ENCODE measurements at places on chromosomes 16 and 17.

DNA sequence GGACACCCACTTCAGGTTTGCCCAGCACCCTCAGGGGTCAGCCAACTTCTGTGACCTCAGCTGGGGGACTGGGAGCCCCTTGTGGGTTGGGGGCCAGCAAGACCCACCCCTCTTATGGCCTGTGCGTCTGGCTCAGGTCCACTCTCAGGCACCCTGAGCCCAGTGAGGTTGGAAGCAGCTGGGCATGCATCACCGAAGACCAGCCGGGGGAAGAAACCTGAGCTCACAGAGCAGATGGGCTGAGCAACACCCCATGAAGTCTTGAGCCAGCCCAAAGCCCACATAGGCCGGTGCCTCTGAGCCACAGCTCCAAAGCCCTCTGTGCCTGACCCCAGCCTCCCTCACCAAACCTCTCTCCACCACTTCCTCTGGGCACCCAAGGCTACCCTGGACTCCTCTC, 166.7 kb downstream of the RBFOX3 start:
- no peak overlapping the region for H3K27ac ChIP-seq
- H3K4me3 ChIP-seq, result no peak overlapping the region
- H3K4me1 ChIP-seq, result no peaks in the 10 kb centered on the region
- no peaks in the 10 kb centered on the region for H3K36me3 ChIP-seq
- DNase-seq, result no peak

DNA sequence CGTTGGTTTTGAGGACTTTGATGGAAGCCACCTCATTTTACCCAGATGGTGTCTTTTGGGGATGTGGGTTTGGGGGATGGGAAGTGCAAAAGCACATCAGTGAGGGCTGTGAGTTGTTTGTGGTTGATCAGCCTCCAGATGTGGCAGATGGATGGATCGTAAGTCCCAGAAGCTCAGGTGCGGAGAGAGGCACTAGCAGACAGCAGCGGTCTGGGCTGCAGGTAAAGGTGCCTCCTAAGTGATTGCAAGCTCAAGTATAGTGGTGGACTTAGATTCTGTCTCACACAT, 18.0 kb downstream of the HS3ST3B1 start:
- peaks cover 54% of the 10 kb centered on the region for H3K36me3 ChIP-seq
- no peaks in the 10 kb centered on the region for H3K27me3 ChIP-seq
- H3K4me3 ChIP-seq, result peak overlapping the region; percentile 8
- peaks cover 55% of the 10 kb centered on the region for H3K4me1 ChIP-seq
- H3K27ac ChIP-seq, result no peak overlapping the region

GRCh38 chr16:27242868-27243590, 25.5 kb downstream of the NSMCE1 start:
- peak; percentile 78 for DNase-seq
- H3K4me1 ChIP-seq, result peaks cover 81% of the 10 kb centered on the region
- H3K27me3 ChIP-seq, result no peaks in the 10 kb centered on the region
- peak overlapping the region; percentile 82 for H3K27ac ChIP-seq
- peaks cover 33% of the 10 kb centered on the region for H3K36me3 ChIP-seq
- peak overlapping the region; percentile 61 for H3K4me3 ChIP-seq

DNA sequence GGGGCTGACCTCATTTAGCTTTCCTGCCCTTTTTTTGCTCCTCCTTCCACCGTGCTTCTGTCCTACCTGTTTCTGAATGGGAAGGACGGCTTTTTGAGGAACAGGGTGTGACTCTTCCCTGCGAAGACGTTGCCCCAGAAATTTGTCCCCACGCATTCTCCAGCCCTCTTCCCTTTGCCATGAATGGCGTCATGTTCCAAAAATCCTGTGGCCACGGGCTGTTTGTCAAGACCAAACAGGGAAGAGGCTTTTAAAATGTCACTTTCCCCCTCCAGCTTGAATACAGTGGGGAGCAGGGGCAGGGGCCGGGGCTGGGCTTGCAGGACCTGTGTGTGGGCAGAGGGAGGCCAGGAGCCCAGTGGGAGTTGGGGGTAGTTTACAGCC, 13.9 kb downstream of the MPRIP start:
- H3K27me3 ChIP-seq, result no peaks in the 10 kb centered on the region
- H3K4me3 ChIP-seq, result no peak overlapping the region
- H3K36me3 ChIP-seq, result peaks cover 2% of the 10 kb centered on the region

GRCh38 chr16:5541356-5541755, 443.8 kb upstream of the EEF2KMT start:
- no peak for DNase-seq
- no peaks in the 10 kb centered on the region for H3K36me3 ChIP-seq
- H3K27ac ChIP-seq, result no peak overlapping the region

GRCh38 chr17:57668332-57668731, 76.8 kb downstream of the CCDC182 start:
- DNase-seq, result no peak
- no peak overlapping the region for H3K4me3 ChIP-seq
- peaks cover 18% of the 10 kb centered on the region for H3K4me1 ChIP-seq
- peaks cover 1% of the 10 kb centered on the region for H3K36me3 ChIP-seq
- H3K27me3 ChIP-seq, result no peaks in the 10 kb centered on the region

GRCh38 chr17:81163703-81164370, 1.5 kb upstream of the PVALEF start:
- H3K4me3 ChIP-seq, result no peak overlapping the region
- H3K36me3 ChIP-seq, result no peaks in the 10 kb centered on the region
- H3K27ac ChIP-seq, result no peak overlapping the region
- no peaks in the 10 kb centered on the region for H3K4me1 ChIP-seq
- DNase-seq, result no peak
- H3K27me3 ChIP-seq, result peaks cover 9% of the 10 kb centered on the region

DNA sequence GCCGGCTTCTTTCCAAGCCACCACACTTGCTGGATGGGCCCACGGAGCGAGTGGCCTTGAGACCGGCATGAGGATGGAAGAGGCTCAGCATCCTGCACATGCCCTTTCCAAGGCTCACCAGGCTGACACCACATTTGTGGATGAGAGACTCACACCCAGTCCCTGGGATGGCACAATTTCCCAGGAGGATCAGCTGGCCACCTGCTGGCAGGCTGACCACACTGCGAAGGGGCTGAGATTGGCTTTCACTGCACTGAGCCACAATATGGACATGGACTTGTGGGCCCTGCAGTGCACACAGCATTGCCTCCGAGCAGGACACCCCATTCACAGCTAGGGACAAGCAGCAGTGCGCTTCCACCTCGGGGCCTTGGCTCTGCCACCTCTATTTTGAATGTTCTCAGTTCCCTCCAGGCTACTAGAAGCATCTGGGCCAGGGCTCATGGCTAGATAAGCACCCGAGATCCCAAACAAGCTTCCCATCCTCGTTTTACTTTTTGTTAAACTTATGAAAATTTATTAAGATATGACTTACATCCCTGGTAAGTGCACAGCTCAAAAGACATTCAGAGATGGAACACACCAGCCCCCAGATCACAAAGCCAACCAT, 25.3 kb upstream of the KSR1 start:
- no peak overlapping the region for H3K27ac ChIP-seq
- H3K27me3 ChIP-seq, result peaks cover 2% of the 10 kb centered on the region
- peak; percentile 62 for DNase-seq

DNA sequence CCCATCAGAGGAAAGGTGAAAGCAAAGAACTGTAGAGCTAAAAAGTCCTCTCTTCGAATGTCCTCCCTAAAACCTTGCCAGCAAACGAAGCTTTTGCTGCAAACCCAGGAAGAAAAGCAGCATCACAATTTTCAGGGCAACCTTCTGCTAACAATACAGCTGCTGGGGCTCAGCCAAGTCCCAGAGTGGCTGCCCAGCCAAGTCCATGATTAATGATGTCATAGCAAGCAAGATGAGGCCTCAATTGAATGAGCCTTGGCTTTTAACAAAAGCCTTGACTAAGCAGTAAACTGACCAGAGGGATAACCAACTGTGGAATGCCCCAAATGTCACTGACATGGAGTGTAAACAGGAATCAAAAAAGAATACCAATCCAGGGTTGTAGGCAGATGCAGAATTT, 342.7 kb downstream of the PMP22 start:
- H3K27ac ChIP-seq, result no peak overlapping the region
- H3K4me1 ChIP-seq, result no peaks in the 10 kb centered on the region
- H3K4me3 ChIP-seq, result no peak overlapping the region

DNA sequence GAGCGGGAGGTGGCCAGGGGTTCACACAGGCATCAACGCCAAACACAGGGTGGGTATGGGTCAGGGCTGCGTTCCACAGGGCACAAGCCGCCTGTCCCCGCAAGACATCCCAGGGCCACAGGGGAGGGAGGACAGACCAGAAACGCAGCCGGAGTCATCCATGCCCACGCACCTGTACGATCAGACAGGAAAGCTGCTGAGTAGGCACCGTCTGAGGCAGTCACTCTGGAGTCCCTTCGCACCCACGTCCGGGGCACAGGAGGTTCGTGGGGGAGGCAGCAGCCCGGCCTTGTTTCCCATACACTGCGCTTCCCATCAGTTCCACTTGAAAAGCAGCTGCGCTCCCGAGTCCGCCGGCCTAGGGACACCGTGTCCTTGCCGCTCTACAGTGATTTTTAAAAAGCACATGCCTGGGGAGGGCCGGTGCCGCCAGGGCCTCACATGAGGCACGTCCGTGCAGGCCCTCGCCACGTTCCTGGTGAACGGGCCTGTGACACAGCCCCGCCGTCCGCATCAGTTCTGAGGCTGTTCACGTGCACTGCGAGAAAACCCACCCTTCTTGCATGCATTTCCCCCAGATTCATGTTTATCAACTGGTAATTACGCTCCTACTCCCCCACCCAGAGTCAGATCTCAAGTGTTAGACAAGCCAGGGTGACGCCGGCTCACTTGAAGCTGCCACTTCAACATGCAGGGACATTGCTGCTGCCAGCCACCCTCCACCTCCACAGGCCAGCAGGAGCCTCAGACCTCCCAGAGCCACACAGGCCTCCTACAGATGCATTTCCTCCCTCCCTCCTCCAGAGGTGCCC, 34.8 kb downstream of the WDR45B start:
- no peaks in the 10 kb centered on the region for H3K4me1 ChIP-seq
- no peaks in the 10 kb centered on the region for H3K27me3 ChIP-seq
- H3K4me3 ChIP-seq, result no peak overlapping the region
- H3K36me3 ChIP-seq, result peaks cover 47% of the 10 kb centered on the region

- no peaks in the 10 kb centered on the region for H3K27me3 ChIP-seq
- H3K27ac ChIP-seq, result no peak overlapping the region
- H3K4me3 ChIP-seq, result no peak overlapping the region
- no peaks in the 10 kb centered on the region for H3K4me1 ChIP-seq
- no peak for DNase-seq
- no peaks in the 10 kb centered on the region for H3K36me3 ChIP-seq
Observed at GRCh38 chr16:10297341-10298006, 88.4 kb upstream of the ATF7IP2 start.

DNA sequence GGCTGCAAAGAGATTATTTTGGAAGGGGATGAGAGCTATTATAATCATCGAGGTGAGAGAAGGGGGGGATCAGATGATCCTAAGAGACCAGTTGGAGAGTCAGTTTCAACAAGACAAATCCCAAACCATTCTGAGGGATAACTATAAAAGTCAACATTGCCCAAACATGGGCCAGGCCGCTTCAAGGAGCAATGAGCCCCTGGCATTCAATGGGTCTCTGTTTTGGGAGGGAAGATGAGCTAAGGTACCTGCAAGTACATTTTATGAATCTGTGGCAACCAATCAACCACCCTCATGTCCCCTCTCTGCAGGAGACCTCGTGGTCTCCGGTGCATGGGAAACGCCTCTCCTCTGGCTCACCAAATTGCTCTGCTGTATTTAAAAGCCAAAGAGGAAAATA, 209.9 kb upstream of the C16orf82 start:
- DNase-seq, result no peak
- H3K4me3 ChIP-seq, result no peak overlapping the region
- no peak overlapping the region for H3K27ac ChIP-seq

- DNase-seq, result no peak
- peaks cover 10% of the 10 kb centered on the region for H3K4me1 ChIP-seq
- no peaks in the 10 kb centered on the region for H3K36me3 ChIP-seq
- H3K27ac ChIP-seq, result no peak overlapping the region
Observed at GRCh38 chr16:57818377-57819064, 16.2 kb upstream of the KIFC3 start.

GRCh38 chr17:12127177-12127576, 106.5 kb downstream of the MAP2K4 start:
- no peaks in the 10 kb centered on the region for H3K27me3 ChIP-seq
- DNase-seq, result no peak
- H3K27ac ChIP-seq, result no peak overlapping the region
- no peak overlapping the region for H3K4me3 ChIP-seq

DNA sequence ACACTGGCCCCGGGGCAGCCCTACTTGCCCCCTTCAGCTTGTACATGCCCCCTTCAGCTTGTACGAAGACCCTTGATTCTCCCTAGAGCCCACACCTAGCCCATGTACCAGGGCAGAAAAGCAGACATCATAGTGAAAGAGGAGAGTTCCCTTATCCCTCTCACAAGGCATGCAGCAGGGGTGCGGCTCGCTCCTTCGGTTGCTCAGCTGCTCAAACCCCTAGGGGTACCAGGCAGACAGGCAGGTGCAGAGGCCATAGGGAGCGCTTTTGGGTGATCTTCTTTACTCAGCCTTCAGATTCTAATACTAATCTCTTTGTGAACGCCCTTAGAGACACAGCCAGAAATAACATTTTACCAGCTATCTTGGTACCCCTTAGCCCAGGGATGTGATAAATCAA, 286.3 kb downstream of the NPIPA8 start:
- H3K4me1 ChIP-seq, result no peaks in the 10 kb centered on the region
- H3K4me3 ChIP-seq, result no peak overlapping the region
- DNase-seq, result no peak
- no peaks in the 10 kb centered on the region for H3K27me3 ChIP-seq

- DNase-seq, result no peak
- H3K4me1 ChIP-seq, result peaks cover 5% of the 10 kb centered on the region
- H3K36me3 ChIP-seq, result no peaks in the 10 kb centered on the region
- H3K4me3 ChIP-seq, result no peak overlapping the region
- H3K27me3 ChIP-seq, result peaks cover 17% of the 10 kb centered on the region
- H3K27ac ChIP-seq, result no peak overlapping the region
Observed at GRCh38 chr17:19996502-19996901, 12.7 kb upstream of the SPECC1 start.

DNA sequence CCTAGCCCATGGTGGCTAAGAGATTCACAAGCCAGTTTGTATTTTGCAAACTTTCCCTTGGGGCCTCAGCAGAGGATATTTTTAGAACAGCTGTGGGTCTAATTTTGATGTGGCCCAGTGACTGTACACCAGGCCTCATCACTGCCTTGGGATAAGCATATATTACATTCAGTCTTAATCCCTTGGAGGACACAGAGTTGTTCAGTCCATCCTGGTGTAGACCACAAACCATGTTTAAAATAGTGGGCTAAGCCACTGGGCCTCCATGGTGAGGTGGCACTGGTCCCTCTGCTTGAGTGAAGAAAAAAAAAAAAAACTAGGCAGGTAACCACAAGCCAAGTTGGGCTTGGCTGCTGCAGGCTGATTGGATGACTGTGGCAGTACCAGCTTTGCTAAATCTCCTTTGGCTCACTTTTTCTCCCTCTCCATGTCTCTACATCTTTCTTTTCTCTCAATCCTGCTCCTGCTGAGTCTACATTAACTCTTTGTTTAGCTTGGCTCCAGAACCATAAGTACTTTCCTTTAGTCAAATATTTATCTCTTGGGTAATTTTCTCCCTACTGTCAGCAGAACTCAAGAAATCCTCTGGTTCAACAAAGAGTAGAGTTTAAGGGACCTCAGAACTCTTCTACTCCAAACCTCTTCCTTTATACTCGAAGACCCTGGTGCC, 120.0 kb upstream of the TBX2 start:
- H3K4me3 ChIP-seq, result no peak overlapping the region
- H3K36me3 ChIP-seq, result no peaks in the 10 kb centered on the region
- H3K27me3 ChIP-seq, result no peaks in the 10 kb centered on the region

- peaks cover 23% of the 10 kb centered on the region for H3K4me1 ChIP-seq
- H3K27ac ChIP-seq, result peak overlapping the region; percentile 56
- no peak for DNase-seq
Observed at GRCh38 chr17:59769887-59770286, 62.4 kb downstream of the VMP1 start.

Measured in activated CD4-positive, alpha-beta T cell treated with anti-CD3 and anti-CD28 coated beads, Interleukin-2, amount 10 ng/mL, durations not matched to agents 24 days and 14 days (primary cell).